ENCODE measurements at places on chromosomes 13 and 19.
A peak's percentile ranks its signal among the peaks of the same experiment; 100 is the strongest.

- no peak for DNase-seq
These were observed 3.7 kb upstream of the ARHGEF7 start for GRCh38 chr13:111111376-111111937.

GRCh38 chr19:7265963-7266362 is 28.3 kb downstream of the INSR start:
- DNase-seq, result no peak

- DNase-seq, result no peak
These were observed 7.7 kb downstream of the GPR108 start for GRCh38 chr19:6729573-6730152.

- no peak for DNase-seq
These were observed 422.3 kb upstream of the GPC6 start for GRCh38 chr13:92804346-92804745.

DNA sequence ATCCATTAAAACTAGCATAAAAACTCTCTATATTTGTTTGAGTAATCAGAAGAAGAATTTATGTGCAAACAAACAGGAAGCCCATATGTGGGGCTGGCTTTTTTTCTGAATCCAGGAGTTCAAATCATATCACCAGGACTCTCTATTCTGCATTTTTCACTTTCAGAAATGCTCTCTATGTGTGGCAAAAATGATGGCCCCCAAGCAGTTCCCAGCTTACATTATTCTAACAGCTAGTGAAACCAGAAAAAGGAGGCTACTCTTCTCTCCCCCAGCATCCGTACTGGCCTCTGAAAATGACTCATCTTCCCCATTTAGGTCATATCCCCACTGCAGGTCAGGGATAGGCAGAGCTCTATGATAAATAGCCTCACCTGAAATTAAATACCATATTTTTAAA is 20.4 kb downstream of the RBM26 start:
- no peak for DNase-seq

DNA sequence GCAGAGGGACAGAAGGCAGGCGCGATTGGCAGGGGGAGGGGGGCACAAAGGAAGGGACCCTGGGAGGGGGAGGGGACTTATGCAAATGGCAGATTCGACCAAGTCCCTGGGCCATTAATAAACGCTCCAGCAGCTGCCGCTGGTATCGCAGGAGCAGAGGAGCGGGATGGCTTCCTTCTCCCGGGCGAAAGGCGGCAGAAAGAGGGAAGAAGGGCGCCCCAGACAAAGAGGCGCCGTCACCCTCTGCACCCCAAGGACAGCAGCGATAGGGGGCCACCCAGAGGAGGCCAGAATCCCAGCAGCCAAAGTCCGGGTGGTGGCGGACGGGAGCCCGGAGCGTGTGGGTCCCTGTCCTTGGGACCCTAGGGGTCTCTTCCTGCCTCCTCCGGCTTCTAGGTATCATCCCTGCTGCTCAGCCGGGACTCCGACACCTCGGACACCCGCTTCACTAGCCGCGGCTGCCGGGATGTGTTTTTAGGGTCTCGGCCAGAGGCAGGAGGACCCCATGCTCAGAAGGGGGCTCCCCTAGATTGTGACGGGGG is 1.9 kb downstream of the PTPRS start:
- DNase-seq, result no peak

DNA sequence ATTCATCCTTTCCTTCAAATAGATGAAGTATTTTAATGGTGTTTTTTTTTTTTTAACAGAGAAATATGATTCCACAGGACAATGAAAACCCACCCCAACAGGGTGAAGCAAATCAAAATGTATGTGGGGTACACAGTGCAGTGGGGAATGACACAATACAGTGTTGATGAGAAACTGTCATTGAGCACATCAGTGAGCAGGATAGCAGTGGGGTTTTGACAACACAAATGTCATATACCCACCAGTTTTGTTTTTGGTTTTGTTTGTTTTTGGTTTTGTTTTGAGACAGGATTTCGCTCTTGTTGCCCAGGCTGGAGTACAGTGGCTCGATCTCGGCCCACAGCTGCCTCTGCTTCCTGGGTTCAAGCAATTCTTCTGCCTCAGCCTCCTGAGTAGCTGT is 29.2 kb downstream of the ZNF844 start:
- DNase-seq, result no peak

DNA sequence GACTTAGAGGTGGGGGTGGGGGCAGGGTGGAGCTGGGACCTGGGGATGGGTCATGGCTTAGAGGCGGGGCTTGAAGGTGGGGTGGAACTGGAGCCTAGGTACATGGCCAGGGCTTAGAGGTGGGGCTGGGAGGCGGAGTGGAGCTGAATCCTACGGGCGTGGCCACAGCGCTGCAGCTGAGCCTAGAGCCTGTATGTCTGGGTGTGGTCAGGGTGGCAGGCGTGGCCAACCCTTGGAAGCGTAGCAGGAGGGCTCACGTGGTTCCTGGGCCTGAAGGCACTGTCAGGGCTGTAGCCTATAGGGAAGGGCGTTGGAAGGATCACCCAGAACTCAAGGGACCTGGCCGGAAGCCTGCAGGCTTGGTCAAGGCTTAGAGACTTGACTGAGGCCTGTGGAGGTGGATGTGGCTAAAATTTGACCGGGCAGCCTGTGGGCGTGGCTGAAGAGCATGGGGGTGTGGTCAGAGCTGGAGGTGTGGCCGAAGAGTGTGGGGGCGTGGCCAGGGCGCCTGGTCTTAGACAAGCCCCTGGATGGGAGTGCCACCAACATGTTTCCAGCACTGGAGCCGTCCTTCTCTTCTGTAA is 24.3 kb downstream of the COLGALT1 start:
- DNase-seq, result no peak

- DNase-seq, result no peak
These were observed 55.9 kb downstream of the STARD13 start for GRCh38 chr13:33229446-33230177.

GRCh38 chr13:113117911-113118260 is 4.7 kb upstream of the F10 start:
- DNase-seq, result no peak

DNA sequence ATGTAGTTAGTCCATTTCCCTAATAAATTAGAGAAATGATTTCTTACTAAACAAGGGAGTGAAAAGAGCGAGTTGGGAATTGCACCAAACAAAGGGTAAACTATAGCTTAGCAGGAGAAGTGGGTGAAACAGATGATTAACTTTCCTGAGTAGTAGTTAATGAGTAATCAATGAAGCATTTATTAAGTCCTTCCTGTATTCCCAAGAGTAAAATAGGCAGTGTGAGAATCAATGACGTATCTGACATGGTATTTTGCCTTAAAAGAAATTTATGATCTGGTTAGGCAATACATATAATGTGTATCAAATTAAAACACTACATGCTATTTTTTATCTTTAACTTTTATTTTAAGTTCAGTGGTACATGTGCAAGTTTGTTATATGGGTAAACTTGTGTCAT is 142.8 kb downstream of the KLF5 start:
- no peak for DNase-seq

GRCh38 chr13:107130566-107130965 is 562.6 kb upstream of the ARGLU1 start:
- no peak for DNase-seq

DNA sequence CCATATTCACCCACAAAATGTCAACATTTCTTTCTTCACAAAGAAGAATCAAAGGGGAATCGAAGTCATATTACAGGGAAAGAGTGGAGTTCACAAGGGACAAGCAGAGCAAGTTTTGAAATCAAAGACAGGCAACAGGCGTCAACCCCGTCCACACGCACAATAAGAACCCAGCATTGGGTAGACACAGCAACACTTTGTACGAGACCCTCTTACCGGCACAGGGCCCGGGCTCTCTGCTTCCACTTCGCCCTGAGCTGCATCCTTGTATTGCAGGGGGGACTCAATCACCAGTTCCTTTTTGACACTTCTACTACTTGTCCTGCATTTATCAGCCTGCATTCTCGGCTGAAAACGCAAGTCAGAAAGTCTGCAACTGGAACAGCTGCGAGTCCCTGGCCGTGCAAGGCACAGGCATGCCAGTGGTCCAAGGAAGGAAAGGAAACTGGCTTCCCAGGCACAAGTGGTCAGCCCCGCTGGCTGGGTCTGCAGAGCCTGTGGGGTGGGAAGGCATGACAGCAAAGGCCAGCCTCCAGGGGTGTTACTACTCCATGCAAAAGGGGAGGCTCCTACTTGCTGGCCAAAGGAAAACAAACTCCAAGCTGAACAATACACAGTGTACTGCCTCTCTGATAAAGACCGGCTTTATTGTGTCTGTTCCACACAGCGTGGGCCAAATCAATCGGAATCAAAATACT is at the start of gene DOCK9:
TSS of gene DOCK9 (minus strand) at position 497 of the 698 bp plus-strand sequence. CDS start at position 342, 155 bp downstream.
- DNase-seq, result no peak

DNA sequence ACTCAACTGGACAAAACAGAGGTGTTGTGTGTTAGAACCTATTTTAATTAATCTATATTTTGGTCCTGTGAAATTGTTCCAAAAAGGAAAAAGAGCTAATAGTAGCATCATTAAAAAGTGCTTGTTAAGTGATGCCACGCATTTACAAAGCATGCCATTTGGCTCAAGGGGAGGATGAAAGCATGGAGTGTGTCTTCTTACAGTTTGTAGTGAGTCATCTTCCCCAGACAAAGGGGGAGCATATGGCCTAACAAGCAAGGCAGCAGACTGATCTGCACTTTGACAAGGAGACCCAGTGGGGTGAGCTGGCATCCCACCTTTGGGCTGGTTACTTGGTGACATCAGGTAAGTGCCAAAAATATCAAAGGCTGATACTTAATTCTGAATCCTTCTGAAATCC is 297.0 kb downstream of the FGF9 start:
- DNase-seq, result no peak

GRCh38 chr13:97279913-97280312 is 57.8 kb downstream of the MBNL2 start:
- DNase-seq, result no peak

GRCh38 chr19:38020311-38020710 is 113.3 kb downstream of the SIPA1L3 start:
- DNase-seq, result no peak

DNA sequence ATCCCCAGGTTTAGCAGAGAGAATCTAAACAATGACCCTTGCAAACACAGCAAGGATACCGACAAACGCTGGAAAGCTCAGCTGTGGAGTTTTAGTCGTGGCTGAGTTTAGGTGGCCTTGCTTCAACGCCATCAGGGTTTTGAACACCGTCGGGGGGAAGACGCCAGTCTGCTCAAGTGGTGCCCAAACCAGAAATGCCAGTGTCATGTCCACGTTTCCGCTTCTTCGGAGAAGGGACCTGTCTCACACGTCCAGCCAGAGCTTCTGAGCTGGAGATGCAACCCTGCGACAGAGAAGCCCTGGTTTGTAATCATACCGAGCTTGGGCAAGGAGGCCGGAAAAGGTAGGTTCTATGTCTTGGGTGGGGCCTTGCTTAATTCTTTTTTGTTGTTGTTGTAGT is 42.6 kb upstream of the ATP11A start:
- no peak for DNase-seq

- no peak for DNase-seq
These were observed 290.9 kb downstream of the KCNRG start for GRCh38 chr13:50306156-50306555.

- DNase-seq, result no peak
These were observed 889 bp downstream of the GTF2F2 start for GRCh38 chr13:45120967-45121831.

DNA sequence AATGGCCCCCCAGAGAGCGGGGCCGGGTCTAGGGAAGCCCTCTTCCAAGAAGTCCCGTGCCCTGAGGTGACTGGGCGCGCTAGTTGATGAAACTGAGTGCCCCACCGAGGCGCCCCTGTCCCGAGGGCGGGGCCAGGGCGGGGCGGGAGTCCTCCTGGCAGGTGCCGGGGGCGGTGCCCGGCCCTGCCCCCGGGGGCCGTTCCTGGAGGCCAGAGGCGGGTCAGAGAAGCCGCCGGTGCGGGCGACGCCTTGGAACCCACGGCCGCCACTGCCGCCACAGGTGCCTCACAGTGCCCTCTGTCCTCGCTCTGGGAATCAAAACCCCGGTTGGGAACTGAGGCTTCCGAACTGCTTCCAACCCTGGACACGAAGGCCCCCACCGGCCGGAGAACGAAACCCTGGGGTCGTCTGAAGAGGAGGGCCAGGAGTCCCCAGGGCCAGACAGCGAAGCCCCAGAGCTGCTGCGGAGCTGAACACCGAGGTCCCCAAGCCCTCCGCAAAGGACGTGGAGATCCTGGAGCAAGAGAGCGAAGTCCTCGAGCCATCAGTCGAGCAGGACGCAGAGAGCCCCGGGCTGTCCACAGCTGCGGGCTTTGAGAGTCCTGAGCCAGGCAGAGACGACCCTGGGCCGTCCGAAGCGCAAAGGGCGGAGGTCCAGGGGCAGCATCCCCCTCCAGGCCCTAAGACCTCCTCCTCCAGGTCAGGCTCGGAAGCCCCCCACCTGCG is at the start of gene MISP3:
TSS of gene MISP3 (plus strand) at position 252 of the 726 bp plus-strand sequence. CDS start 524 bp downstream, outside the sequence.
- DNase-seq, result peak; percentile 38

DNA sequence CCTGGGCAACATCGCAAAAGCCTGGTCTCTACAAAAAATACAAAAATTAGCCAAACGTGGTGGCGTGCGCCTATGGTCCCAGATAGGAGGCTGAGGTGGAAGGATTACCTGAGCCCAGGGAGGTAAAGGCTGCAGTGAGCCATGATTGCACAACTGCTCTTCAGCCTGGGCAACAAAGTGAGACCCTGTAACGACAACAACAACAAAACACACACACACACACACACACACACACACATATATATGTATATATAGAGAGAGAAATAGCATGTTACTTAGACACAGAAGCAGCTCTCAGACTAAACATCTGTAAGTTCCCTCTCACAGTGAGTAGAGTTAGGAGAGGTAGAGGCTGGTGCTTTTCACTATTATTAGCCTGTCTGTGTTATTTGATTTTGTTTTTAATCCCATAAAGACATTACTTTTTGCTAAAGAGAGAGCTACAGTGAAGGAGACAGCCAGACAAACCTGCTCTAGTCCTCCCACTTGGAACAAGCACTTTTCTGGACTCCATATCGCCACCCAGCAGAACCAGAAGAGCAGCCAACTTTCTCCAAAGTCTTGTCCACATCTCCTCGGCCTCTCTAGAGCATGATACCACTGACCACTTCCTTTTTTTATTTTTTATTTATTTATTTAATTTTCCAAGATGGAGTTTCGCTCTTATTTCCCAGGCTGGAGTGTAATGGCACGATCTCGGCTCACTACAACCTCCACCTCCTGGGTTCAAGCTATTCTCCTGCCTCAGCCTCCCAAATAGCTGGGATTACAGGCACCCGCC is 2.8 kb upstream of the LIN7B start:
- no peak for DNase-seq

DNA sequence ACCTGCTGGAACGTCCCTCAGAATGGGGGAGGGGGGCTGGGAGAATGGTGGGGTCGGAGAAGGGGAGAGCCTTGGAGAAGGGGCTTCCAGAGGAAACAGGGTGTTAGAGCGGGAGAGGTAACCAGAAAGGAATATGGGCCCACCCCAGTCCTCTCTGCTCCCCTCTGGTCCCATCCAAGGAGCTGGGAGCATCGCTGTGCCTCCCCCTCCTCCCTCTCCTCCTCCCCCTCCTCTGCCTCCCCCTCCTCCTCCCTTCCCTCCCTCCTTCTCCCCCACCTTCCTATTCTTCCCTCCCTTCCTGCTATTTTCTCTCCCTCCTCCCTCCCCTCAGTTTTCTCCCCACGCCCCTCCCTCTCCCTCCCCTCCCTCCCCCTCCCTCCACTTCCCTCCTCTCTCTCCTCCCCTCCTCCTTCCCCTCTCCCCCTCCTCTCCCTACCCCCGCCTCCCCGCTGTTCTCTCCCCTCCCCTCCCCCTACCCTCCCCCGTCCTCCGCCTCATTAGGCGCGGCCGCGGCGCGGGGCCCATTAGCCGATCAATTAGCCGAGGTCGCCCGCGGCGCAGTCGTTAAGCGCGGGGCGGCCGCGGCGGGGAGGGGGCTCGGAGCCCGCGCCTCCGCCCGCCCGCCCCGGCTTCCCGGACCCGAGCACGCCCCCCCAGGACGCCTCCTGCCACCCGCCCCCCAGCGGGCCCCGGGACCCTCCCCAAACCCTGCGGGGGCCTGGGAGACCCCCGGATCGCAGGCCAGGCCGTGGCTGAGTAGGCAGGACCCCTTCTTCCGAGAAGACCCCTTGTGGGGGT is 15.4 kb downstream of the TLE5 start:
- no peak for DNase-seq
